Right renal pelvis (tissue), 4 donors: ENCODE measurements at places on chromosomes 1 and 21. TPM values are rescaled to one million over a fixed set of nuclear protein-coding genes. Genes with fewer than 3 reads are reported as not detected.

DNA sequence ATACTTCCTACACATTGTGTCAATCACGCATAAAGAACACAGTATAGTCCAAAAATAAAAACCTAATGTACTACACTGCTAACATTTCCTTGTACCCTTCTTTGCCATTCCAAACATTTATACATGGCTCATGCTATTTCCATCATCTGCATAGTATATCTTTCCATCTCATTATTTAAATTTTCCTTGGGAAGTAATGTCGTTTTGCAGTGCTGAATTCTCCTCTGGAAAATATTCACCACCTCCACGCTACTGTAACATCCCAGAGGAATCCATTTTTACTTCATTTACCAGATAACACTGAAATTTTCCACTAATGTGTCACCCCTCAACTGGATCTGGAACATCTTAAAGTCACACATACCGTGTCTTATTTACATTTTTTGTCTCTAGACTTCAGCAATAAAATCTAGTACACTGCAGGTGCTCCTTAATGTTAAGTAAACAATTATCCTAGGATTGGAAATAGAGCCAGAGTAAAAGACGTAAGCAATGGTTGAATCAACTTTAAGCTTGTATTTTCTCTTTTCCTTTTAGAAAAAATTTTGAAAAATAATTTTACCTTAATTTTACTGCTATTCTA, 881.0 kb downstream of the AMY1C start:
- DNase-seq = no peak

FCMR gene
- polyA plus RNA-seq = 2.1 TPM

GRCh38 chr1:203089651-203090045, 3.8 kb upstream of the MYOG start:
- no peak for DNase-seq

MAD2L2 gene
- polyA plus RNA-seq = 40.4 TPM

DNA sequence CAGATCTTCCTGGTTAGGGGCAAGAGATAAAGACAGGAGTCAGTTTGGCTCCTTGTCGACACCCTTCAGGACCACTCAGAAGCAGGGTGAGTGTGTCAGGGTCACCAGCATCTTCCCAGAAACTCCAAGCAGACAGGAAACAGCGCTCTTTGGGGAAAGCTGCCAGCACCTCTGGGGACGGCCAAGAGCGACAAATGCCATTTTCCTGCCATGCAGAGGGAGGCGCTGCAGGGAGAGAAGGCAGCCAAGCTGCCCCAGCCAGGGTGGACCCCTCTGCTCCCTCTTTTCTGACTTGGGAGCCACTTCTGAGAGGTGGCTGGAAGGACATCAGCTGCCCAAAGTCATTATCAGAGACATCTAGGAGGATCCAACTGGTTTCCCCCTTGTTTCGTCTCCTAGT, 29.0 kb downstream of the SIM2 start:
- no peak for DNase-seq

LRRC53 gene
- not detected for polyA plus RNA-seq

DNA sequence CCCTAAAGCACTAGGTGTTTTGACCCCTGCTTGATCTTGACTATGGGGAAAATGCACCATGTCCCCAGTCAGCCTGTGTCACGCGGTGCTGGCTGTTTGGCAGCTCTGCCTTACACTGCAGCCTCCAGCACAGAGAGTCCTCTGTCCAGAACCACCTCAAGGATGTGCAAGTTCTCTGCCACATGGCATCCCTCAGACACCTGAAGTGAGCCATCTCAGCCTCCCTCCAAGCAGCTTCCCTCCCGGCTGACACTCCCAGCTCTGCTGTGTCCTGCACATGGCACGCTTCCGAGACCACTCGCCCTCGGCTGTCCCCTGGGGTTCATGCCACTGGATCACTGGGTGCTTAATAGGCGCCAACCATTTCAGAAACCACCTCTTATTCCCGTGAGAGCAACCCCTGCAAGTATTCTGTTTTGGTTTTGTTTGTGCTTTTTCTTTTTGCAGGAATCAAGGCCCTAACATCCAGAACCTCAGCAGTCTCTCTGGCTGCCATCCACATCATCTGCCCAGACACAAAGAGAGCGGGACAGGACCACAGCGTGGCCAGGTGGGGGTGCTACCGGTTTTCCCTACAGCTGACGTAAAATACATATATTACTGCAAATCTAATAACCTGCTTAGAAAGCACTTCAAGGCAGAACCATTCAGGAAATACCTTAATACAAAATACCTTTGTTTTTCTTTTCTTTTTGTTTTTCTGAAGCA, 45.7 kb downstream of the CAPZB start:
- DNase-seq = no peak

GRCh38 chr1:53182111-53182593, 14.5 kb upstream of the CPT2 start:
- DNase-seq = peak; percentile 78

- DNase-seq = peak; percentile 23
Observed at GRCh38 chr1:152654110-152654509, 9.1 kb upstream of the LCE2D start.

- no peak for DNase-seq
Observed at GRCh38 chr1:24224086-24224485, 37.0 kb upstream of the IFNLR1 start.

LHX8 gene
- polyA plus RNA-seq = not detected

VHLL gene
- 0.24 TPM for polyA plus RNA-seq
